SK-MEL-5 (cell line): ENCODE measurements at places on chromosomes 2 and 18.

- DNase-seq: no peak
These were observed 274.5 kb downstream of the TSN start for GRCh38 chr2:122029945-122030344.

- peak; percentile 100 for DNase-seq
These were observed 72.2 kb upstream of the TMEM17 start for GRCh38 chr2:62577994-62578781.

DNA sequence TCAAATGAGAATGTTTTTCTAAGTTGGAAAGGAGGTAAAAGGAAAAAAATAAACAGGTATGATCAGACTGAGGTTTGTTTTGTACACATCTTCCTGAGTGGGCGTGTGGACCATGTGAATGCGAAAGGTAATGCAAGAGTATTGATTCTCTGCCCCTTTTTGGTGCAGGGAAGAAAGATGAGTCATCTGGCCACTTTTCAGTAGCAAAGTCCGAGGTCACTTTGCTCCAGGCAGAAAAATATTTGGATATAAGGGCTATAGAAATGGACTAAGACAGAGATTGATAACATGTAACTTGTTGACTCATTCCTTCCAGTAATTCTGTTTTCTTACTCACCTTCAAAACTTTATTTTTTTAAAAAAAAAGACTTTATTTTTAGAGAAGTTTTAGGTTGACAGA is 130.5 kb downstream of the DSEL start:
- no peak for DNase-seq

GRCh38 chr18:8721094-8721669 is 15.8 kb downstream of the MTCL1 start:
- DNase-seq: no peak

GRCh38 chr2:41206004-41206403 is 754.1 kb upstream of the SLC8A1 start:
- DNase-seq: no peak

- DNase-seq: no peak
These were observed 257.7 kb downstream of the EN1 start for GRCh38 chr2:118589721-118590120.

DNA sequence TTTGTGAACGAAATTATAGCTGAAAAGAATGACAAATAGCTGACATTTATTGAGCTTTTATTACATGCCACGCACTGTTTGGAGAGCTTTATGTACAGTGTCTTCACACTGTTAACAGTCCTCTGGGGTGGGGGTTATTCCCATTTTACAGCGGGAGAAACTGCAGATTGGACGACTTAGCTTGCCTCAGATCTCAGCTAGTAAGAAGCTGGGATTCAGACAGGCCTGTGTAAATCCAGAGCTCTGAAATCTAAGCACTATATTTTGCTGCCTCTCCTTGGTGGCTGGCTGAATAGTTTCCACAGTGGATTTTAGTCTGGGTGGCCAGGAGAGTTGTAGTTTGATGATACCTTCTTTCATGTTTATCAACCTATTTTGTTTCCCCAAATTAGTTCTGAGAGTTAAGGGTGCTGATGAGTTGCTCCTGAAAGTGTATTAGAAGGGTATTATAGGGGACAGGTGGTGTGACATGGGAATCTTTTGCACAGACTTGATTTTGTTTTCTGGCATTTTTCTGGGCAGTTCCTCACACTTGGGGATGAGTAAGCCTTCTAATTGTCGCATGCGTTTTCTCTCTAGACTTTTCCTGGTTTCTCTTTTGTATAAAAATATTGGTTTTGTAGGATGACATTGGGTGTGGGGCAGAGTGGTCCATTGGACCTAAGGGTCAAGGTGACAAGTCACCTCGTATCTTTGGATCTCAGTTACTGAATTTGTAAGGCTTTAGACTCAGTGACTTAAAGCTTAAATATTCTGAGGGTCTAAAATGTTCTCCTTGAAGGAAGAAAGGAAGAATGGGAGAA is 1.5 kb downstream of the ACSL3 start:
- peak; percentile 56 for DNase-seq

GRCh38 chr2:46549166-46549844 is 69.9 kb downstream of the TMEM247 start:
- no peak for DNase-seq

- no peak for DNase-seq
These were observed 14.0 kb downstream of the ATP8B1 start for GRCh38 chr18:57789090-57789489.

DNA sequence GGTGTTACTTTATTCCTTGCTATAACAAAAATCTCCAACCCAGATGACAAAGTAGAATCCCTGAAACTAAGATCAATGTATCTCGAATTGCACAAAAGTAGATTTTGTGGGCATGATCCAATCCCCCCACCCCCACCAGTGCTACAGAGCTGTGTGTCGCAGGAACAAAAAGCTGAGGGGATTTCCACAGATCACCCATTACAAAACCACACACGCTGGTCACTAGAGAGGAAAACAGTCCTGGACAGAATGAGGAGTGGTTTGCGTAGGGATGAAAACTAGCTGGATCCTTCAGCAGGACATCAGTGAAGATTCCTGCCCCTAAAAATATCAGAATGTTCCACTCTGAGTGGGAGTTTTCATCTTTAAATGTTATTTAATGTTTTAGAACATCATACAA is 165.3 kb upstream of the STK17B start:
- DNase-seq: no peak

GRCh38 chr2:79596403-79596802 is 83.6 kb downstream of the CTNNA2 start:
- DNase-seq: no peak

GRCh38 chr2:43325107-43325811 is 98.9 kb upstream of the ZFP36L2 start:
- peak; percentile 96 for DNase-seq

- peak; percentile 33 for DNase-seq
These were observed 12.3 kb upstream of the KCNJ3 start for GRCh38 chr2:154686162-154686561.

DNA sequence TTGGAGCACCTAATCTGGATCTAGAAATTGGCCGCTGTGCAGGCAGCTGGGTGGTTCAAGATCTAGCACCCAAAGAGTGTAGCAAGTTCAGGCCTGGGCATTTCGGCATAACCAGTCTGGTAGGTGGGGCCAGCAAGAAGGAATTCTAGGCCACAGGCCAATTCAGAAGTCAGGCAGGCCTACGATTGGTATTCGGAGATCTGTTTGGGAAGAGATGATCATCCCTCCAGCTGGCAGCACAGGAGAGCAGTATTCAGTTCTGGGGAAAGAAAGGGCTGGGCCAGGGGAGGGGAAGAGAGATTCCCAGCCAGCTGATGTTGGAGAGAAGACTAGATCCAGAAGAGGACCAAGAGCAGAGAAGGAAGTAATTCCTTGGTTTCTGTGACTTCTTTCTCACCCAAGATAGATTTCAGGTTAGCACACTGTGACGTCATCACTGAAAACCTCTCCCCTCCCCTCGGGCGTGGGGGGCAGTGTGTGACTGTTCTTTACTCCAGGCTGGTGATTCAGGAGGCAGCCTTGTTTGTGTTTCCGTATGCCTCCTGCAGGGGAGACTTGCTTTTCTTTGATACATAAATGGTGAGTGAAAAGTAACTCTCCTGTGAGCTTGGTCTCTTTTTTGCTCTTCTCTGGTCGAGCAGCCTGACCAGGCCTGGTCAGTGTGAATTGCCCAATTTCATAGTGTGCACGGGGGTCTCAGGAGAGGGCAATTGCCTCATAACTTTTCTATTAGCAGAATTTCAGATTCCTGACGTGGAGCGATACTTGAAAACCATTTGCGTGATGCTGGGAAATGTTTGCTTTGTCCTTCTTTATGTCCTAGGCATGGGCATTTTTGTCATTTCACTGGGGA is 61.1 kb downstream of the MEIS1 start:
- peak; percentile 33 for DNase-seq

DNA sequence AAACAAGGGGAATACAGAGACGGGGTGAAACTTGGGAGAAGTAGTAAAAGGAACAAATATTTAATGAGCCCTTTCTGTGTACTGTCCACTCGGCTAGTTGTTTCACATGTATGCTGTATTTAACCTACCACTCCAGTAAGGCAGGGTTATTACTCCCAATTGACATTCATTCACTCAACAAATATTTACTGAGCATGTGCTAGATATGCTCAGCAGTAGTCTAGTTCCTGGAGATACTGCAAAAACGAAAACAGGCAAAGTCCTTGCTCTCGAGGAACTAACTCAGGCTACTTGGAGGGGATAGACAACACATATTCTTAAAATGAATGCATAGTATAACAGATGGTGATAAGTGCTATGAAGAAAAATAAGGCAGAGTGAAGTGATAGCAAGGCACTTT is 207.3 kb downstream of the SS18 start:
- no peak for DNase-seq

DNA sequence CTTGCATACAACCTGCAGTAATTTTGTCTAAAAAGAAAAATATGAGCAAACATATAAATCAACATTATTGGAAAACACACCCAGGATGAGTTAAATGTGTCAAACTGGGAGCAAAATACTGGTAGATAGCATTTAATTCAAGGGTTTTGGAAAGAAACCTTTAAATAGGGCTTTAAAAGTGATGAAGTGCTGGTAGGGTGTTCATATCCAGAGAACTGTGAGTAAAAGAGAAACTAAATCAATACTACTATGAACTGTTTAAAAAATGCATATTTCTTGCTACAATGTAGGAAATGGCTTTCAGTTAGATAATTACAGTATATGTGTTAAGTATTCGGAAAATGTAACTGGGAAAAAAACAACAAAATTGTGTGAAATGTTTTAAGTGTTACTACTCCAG is 117.8 kb downstream of the ATAD2B start:
- DNase-seq: no peak

GRCh38 chr2:127648321-127648720 is 2.4 kb downstream of the GPR17 start:
- DNase-seq: no peak

DNA sequence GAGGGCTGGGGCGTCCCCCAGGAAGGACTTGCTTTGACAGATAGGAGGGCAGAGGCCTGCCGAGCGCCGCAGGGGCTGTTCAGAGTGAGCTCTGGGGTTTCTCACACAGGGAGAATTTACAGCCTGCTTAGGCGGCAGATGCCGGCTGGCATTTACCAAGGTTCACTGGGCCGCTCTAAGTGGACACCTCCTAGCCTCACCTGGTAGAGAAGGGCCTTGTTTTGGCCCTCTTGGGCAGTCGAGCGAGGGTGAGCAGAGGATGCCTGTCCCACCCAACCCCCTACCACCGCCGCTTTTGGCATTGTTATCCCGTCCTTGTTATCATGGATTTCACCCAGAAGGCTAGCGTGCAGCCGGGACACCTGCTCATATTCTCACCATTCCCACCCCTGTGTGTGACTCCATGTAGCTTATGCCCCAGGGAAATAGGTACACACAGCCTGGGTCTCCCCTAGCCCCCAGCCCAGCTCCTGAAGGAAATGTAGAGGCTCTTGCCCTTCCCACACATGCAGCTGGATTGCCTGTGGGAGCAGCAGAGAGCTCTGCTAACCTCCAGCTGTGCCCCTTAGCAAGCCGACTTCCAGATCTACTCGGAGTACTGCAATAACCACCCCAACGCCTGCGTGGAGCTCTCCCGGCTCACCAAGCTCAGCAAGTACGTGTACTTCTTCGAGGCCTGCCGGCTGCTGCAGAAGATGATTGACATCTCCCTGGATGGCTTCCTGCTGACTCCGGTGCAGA is 52.4 kb downstream of the FAM168B start:
- no peak for DNase-seq
